ENCODE measurements at places on chromosomes 12 and 14. TPM values are rescaled to one million over a fixed set of nuclear protein-coding genes. Genes with fewer than 3 reads are reported as not detected.

GRCh38 chr14:55126034-55126433 lies 3.0 kb upstream of the LGALS3 start:
- DNase-seq: no peak

DNA sequence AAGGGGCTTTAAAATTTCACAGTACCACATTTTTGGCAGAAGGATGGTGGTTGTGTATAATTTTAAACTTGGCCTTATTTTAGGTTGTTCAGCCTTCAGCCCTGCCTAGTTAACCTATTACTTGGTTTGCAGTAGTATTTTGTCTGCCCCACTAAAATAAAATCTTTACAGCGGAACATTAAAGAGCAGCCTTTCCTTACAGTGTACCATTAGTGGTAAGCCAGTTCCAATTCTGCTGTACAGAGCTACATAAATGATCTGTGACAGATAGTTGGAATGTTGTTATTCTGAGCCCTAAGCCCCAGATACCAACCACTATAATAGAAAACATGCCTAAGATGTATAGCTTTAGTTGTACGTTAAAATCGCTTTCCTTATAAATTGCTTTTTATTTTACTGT lies 56.2 kb downstream of the SLC38A6 start:
- no peak for DNase-seq

- DNase-seq: no peak
Measured at GRCh38 chr14:99267381-99267780, 4.6 kb downstream of the BCL11B start.

DNA sequence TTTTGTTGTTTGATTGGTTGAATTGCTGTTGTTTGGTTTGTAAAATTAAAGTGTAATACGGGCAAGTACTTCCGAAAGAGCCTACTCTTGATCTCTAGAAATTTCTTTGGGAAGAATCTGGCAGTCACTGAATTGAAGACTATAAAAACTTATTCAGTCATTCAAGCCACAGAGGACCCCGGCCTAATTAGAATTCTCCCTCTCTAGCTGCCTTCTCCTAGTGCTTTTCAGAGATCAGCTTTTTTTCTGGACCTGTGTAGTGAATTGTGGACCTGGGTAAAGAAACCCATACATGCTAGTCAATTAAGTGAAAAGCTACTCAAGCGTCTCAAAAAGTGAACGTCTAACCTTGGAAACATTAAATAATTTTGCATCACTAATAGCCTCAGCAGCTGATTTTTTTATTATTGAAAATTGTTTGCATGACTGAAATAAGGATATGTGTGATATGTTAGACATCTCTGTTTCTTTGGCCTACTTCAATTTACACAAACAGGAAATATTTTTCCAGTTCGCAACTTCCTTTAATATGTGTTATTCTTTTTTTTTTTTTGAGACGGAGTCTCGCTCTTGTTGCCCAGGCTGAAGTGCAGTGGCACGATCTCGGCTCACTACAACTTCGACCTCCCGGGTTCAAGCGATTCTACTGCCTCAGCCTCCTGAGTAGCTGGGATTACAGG lies 27.2 kb downstream of the EFCAB11 start:
- DNase-seq: no peak

- DNase-seq: no peak
Measured at GRCh38 chr12:7512553-7512952, 9.0 kb upstream of the CD163 start.

Gene GPD1
- 163 TPM for total RNA-seq

Gene KRT1
- 791 TPM for total RNA-seq

Gene RAB21
- 26.7 TPM for total RNA-seq

DNA sequence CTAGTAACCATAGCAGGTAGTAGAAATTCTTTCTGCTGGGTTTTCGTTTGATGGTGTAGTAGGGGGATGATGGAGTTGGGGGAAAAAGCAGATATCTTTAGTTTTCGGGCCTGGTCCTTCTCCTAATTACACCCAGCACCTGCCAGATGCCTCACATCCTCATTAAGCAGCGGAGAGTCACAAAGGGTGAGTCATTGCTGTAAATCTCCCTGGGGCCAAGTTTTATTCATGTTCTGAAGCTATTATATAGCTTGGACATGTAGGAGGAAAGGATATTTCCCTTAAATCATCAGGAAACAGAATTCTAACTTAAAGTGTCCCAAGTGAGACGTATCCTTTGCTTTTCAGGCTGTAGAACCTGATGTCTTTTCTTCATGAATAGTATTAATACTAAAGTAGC lies 4.9 kb upstream of the NECAP1 start:
- DNase-seq: no peak

Measured in skin of body (tissue), 3 donors.